ENCODE measurements at places on chromosomes 1 and 21. TPM values are rescaled to one million over a fixed set of nuclear protein-coding genes. Genes with fewer than 3 reads are reported as not detected.

GRCh38 chr1:66777831-66778230 lies 23.2 kb downstream of the INSL5 start:
- no peaks in the 10 kb centered on the region for H3K36me3 ChIP-seq
- peaks cover 15% of the 10 kb centered on the region for H3K27me3 ChIP-seq
- no peak for DNase-seq

DNA sequence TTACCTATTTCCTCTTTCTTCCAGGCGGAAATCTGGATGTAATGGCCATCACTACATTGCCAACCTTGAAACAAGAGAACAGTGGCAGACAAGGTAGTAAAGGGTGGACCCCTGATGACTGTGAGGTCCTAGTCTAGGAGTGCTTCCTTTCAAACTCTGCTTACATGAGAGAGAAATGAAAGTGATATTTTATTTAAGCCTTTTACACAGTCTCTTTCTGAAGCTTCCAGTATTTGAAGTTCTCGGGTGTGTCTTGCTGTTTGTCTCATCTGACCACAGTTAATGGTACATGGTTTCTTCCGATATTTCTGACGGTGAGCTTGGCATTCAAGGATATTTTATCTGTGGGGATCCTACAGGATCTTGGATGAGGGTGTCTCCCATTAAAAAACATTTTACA lies 215.2 kb downstream of the SLC45A1 start:
- H3K27ac ChIP-seq = no peak overlapping the region
- no peak for DNase-seq
- H3K4me1 ChIP-seq = no peaks in the 10 kb centered on the region
- no peaks in the 10 kb centered on the region for H3K27me3 ChIP-seq

- H3K36me3 ChIP-seq = peaks cover 7% of the 10 kb centered on the region
- peak overlapping the region; percentile 91 for H3K27ac ChIP-seq
- no peaks in the 10 kb centered on the region for H3K27me3 ChIP-seq
- DNase-seq = no peak
- H3K4me3 ChIP-seq = peak overlapping the region; percentile 60
Observed at GRCh38 chr21:34845521-34846451, 177.0 kb downstream of the CLIC6 start.

- H3K4me3 ChIP-seq = no peak overlapping the region
- no peaks in the 10 kb centered on the region for H3K36me3 ChIP-seq
- H3K27me3 ChIP-seq = peaks cover 14% of the 10 kb centered on the region
- no peak for DNase-seq
Observed at GRCh38 chr1:185040408-185040735, 5.0 kb upstream of the RNF2 start.

- peak overlapping the region; percentile 17 for H3K27ac ChIP-seq
- no peaks in the 10 kb centered on the region for H3K27me3 ChIP-seq
- DNase-seq = no peak
Observed at GRCh38 chr1:219161371-219161770, 12.3 kb upstream of the LYPLAL1 start.

DNA sequence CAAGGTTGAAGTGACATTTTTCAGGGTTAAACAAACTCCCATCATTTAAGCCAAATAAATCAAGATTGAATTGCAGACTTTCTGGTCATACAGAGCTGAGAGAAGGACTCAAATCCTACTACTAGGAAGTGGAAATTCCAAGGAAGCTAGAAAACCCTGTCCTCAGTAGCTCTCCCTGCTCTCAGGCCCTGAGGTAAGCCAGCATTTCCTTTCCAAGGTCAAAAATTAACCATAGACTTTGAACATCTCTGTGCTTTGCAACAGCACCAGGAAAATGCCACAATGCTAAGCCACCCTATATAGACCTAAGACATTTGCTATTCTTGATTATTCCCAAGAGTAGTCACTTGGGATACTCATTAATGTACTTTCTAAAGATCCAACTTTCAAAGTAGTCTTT lies 45.1 kb downstream of the LUZP1 start:
- no peak overlapping the region for H3K27ac ChIP-seq
- H3K4me1 ChIP-seq = peaks cover 72% of the 10 kb centered on the region
- H3K4me3 ChIP-seq = no peak overlapping the region
- peaks cover 2% of the 10 kb centered on the region for H3K36me3 ChIP-seq
- no peak for DNase-seq

DNA sequence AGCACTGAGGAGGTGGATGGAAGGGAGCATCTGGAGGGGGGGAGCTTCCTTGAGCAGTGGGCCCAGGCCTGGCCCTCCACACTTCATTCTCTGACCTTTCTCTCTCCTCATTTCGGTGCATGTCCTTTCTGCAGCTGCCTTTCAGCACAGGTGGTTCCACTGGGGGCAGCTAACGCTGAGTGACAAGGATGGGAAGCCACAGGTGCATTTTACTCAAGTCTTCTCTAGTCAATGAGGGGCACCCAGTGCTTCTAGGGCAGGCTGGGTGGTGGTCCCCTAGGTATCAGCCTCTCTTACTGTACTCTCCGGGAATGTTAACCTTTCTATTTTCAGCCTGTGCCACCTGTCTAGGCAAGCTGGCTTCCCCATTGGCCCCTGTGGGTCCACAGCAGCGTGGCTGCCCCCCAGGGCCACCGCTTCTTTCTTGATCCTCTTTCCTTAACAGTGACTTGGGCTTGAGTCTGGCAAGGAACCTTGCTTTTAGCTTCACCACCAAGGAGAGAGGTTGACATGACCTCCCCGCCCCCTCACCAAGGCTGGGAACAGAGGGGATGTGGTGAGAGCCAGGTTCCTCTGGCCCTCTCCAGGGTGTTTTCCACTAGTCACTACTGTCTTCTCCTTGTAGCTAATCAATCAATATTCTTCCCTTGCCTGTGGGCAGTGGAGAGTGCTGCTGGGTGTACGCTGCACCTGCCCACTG lies 43.2 kb downstream of the YARS1 start:
- H3K27ac ChIP-seq = peak overlapping the region; percentile 80
- no peaks in the 10 kb centered on the region for H3K27me3 ChIP-seq
- no peak overlapping the region for H3K4me3 ChIP-seq
- peaks cover 31% of the 10 kb centered on the region for H3K36me3 ChIP-seq

GRCh38 chr1:245276445-245276844 lies 121.7 kb downstream of the KIF26B start:
- peak; percentile 32 for DNase-seq
- H3K36me3 ChIP-seq = no peaks in the 10 kb centered on the region
- no peak overlapping the region for H3K27ac ChIP-seq
- no peaks in the 10 kb centered on the region for H3K4me1 ChIP-seq

DNA sequence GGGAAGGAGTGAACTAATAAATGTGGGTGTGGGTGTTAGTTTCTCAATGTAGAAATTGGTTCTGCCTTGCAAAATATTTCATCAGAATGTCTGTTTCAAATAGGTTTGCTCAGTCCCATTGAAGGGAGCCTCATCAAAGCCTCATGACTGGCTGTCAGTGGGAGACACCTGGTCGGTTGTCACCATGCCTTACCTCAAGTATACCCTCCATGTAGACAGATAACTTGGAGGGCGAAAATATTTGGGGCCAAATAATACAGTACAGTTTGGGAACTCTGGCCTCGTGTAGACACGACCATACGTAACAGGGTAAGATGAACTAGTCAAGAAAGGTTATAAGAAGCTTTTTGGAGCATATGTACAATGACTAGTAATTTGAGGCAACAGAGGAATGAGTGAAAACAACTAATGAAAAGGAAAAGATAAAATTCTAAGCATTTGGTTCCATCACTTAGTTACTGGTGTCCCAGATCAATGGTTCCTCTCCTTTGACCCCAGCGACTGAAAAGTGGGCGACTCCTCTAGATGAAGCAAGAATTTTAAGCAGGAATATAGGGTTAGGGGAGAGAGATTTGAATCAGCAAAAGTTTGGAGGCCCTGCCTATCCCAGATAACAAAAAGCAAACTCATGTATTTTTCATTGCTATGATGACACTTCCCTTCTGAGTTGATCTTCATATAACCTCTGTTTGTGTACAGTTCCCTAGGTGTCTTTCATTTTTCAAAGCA lies 163.9 kb downstream of the LRRC40 start:
- DNase-seq = no peak
- H3K4me3 ChIP-seq = no peak overlapping the region
- peak overlapping the region; percentile 15 for H3K27ac ChIP-seq
- H3K27me3 ChIP-seq = no peaks in the 10 kb centered on the region

GRCh38 chr1:150161747-150162581 lies 12.2 kb downstream of the PLEKHO1 start:
- no peak for DNase-seq
- peaks cover 52% of the 10 kb centered on the region for H3K4me1 ChIP-seq
- H3K4me3 ChIP-seq = peak overlapping the region; percentile 73
- H3K27ac ChIP-seq = peak overlapping the region; percentile 97
- no peaks in the 10 kb centered on the region for H3K27me3 ChIP-seq
- H3K36me3 ChIP-seq = peaks cover 25% of the 10 kb centered on the region

The DEDD gene
- total RNA-seq = 40.8 TPM

The SYNC gene
- 23.0 TPM for total RNA-seq

The KRTAP13-1 gene
- total RNA-seq = not detected

The SYT14 gene
- 0.10 TPM for total RNA-seq

The METTL25B gene
- total RNA-seq = 24.1 TPM

The TSTD1 gene
- 0.73 TPM for total RNA-seq

The COL6A2 gene
- 1,951 TPM for total RNA-seq

The SPRR2A gene
- total RNA-seq = not detected
